Hypothalamus (tissue), 51 donors: ENCODE measurements at places on chromosomes 1 and 21.

- DNase-seq, result no peak
These were observed 918 bp upstream of the JTB start for GRCh38 chr1:153978274-153978909.

GRCh38 chr1:209983953-209984352 is 45.9 kb downstream of the SYT14 start:
- no peak for DNase-seq

- no peak for DNase-seq
These were observed 21.2 kb downstream of the PGLYRP3 start for GRCh38 chr1:153291514-153291913.

DNA sequence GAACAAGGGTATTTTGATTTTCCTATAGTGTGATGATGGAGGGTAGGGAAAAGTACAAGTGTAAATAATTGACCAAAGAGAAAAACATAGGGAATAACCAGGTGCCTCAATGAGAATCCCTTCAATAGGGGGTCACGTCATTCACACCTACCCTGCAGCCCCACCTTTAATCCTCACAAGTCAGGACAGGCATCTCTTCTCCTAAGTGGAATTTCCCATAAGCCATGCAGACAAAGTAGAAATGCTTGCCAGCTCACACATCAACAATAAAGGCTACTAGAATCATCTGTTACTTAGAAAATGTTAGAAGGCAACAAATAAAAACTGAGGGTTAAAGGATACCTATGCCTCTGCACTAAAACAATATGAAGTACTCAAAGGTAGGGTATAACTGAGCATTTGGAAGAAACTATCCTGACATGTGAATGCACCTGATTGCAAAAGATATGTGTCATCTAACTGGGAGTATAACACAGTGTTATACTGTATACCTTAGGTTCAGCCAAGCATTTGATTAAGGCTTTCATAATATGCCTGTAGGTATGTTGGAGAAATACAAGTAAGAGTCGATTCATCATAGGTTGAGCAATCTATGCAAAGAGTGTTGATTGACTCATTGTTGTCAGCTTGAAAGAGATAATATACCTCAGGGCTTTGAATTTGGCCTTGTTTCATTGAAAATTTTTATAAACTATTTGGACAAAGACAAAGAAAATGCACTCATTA is 32.4 kb upstream of the ATP1A1 start:
- no peak for DNase-seq

GRCh38 chr21:37184784-37185593 is 82.1 kb downstream of the VPS26C start:
- DNase-seq, result no peak
